ENCODE measurements at places on chromosomes 5 and 9. TPM values are rescaled to one million over a fixed set of nuclear protein-coding genes. Genes with fewer than 3 reads are reported as not detected.

DNA sequence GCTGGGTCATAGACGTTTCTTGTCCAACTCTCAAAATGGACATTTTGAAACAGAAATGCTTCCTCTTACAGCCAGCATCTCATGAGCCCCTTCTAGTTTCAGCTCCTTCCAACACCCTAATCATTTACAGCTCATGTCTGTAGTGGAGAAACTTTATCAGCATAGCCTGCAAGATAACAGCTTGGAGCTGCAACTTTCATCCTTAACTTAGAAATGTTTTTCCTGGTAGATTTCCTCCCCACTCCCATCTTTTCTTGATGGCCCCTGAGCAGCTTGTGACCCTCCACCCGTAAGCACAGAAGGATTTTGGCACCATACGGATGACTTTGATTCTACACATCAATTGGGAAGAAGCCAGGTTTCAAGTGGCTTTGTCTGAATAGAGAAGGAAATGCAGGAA, 53.5 kb upstream of the TGFBR1 start:
- DNase-seq: no peak
- H3K36me3 ChIP-seq: no peaks in the 10 kb centered on the region
- no peaks in the 10 kb centered on the region for H3K27me3 ChIP-seq
- no peak overlapping the region for H3K27ac ChIP-seq

DNA sequence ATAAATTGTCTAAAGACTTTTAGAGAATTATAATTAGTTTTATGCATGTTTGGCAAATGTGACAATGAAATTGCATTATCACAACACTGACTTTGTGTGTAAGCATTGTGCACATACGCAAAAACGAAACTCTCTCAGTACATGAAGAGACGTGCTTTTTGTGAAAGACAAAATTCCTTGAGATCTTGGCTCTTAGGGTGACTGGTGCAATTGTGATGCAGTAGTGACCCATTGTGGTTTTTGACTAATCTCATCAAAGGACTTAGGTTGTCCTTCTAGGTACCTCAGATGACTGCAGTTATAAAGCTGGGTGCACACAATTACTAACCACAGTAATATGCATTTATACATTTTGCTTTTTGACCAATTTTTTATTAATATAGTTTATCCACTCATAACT, 25.3 kb upstream of the TYRP1 start:
- no peaks in the 10 kb centered on the region for H3K4me1 ChIP-seq
- H3K36me3 ChIP-seq: no peaks in the 10 kb centered on the region
- DNase-seq: no peak
- no peak overlapping the region for H3K27ac ChIP-seq
- H3K4me3 ChIP-seq: no peak overlapping the region

The OR1J2 gene
- total RNA-seq: not detected

GRCh38 chr5:89351975-89352374, 469.0 kb upstream of the MEF2C start:
- no peak for DNase-seq
- no peaks in the 10 kb centered on the region for H3K36me3 ChIP-seq
- H3K27me3 ChIP-seq: no peaks in the 10 kb centered on the region
- H3K27ac ChIP-seq: no peak overlapping the region

The CORO2A gene
- 26.5 TPM for total RNA-seq

- no peak for DNase-seq
- H3K27ac ChIP-seq: peak overlapping the region; percentile 31
- peaks cover 31% of the 10 kb centered on the region for H3K4me1 ChIP-seq
- H3K4me3 ChIP-seq: no peak overlapping the region
- H3K27me3 ChIP-seq: no peaks in the 10 kb centered on the region
Measured at GRCh38 chr9:13816837-13817236, 497.1 kb downstream of the NFIB start.

The C5orf58 gene
- not detected for total RNA-seq

GRCh38 chr5:143108498-143109128, 294.9 kb downstream of the NR3C1 start:
- H3K27me3 ChIP-seq: no peaks in the 10 kb centered on the region
- no peak overlapping the region for H3K27ac ChIP-seq
- no peak overlapping the region for H3K4me3 ChIP-seq
- H3K36me3 ChIP-seq: no peaks in the 10 kb centered on the region
- no peak for DNase-seq
- peaks cover 4% of the 10 kb centered on the region for H3K4me1 ChIP-seq

- H3K36me3 ChIP-seq: no peaks in the 10 kb centered on the region
- DNase-seq: no peak
- H3K4me3 ChIP-seq: no peak overlapping the region
- no peaks in the 10 kb centered on the region for H3K27me3 ChIP-seq
- H3K27ac ChIP-seq: no peak overlapping the region
Measured at GRCh38 chr5:114447084-114447773, 85.4 kb downstream of the KCNN2 start.

GRCh38 chr5:1634337-1634661, 110.5 kb upstream of the LPCAT1 start:
- no peak for DNase-seq
- H3K4me1 ChIP-seq: peaks cover 23% of the 10 kb centered on the region
- H3K27me3 ChIP-seq: no peaks in the 10 kb centered on the region

DNA sequence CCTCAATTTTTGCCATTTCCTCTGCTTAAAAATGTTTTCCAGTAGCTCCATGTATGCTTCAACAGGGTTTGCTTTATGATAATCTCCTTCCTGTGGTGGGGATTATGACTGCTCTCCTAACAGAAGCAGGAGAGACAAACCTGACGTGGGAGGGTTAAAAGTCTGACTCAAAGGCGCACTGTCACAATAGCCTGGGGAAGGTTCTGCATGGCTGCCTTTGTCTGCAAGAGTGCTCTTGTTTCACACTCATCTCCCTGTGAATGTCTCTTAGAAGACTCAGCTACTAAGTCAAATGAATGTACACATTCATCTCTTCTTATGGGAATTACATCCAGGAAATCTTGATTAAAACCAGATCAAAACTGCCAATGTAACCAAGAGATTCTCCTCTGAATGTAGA, 90.9 kb upstream of the MTAP start:
- peaks cover 7% of the 10 kb centered on the region for H3K4me1 ChIP-seq
- no peaks in the 10 kb centered on the region for H3K36me3 ChIP-seq
- H3K4me3 ChIP-seq: no peak overlapping the region
- H3K27me3 ChIP-seq: no peaks in the 10 kb centered on the region
- H3K27ac ChIP-seq: no peak overlapping the region
- no peak for DNase-seq

The TAL2 gene
- total RNA-seq: not detected

DNA sequence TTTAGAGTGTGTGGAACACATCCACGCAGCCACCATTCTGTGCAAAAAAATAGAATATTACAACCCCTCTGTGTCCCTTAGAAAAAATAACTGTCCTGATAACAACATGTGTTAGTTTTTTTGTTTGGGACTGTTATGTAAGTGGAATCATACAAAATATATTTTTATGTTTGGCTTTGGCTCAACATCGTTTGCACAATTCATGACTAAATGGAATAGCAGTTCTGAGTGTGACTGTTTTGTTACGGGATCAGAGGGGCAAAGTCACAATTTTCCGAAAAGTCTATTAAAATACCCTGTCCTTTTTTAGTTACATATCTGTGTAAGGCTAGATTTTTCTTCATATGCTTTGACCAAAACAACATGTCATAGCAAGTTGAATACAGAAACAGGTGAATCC, 12.8 kb downstream of the MTREX start:
- H3K4me1 ChIP-seq: no peaks in the 10 kb centered on the region
- DNase-seq: no peak
- no peak overlapping the region for H3K4me3 ChIP-seq
- no peaks in the 10 kb centered on the region for H3K27me3 ChIP-seq
- H3K27ac ChIP-seq: no peak overlapping the region
- no peaks in the 10 kb centered on the region for H3K36me3 ChIP-seq

GRCh38 chr5:91189480-91190313, 193.4 kb downstream of the ARRDC3 start:
- no peaks in the 10 kb centered on the region for H3K27me3 ChIP-seq
- H3K4me1 ChIP-seq: no peaks in the 10 kb centered on the region
- no peaks in the 10 kb centered on the region for H3K36me3 ChIP-seq
- peak overlapping the region; percentile 12 for H3K4me3 ChIP-seq

- no peaks in the 10 kb centered on the region for H3K36me3 ChIP-seq
- H3K27me3 ChIP-seq: no peaks in the 10 kb centered on the region
- no peaks in the 10 kb centered on the region for H3K4me1 ChIP-seq
- DNase-seq: no peak
- H3K4me3 ChIP-seq: no peak overlapping the region
Measured at GRCh38 chr9:8315211-8315610, 515.6 kb upstream of the DMAC1 start.

DNA sequence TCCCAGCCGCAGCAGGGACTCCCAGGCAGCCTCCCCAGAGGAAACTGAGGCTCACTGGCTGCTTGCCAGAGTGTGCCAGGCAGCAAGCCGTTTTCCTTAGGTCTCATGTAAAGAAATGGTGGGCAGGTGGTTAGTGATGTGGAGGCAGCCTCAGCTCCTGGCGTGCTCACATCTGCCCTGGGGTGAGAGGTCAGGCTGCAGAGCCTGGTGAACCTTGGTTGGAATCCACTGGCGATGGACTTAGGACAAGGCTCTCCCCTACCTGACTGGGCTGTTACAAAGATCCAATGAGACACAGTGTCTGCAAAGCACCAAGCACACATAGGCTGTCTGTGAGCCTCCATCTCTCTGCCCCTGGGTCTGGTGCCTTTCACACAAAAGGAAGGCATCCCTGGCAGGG, 30.9 kb downstream of the LHX6 start:
- H3K27ac ChIP-seq: no peak overlapping the region
- H3K27me3 ChIP-seq: no peaks in the 10 kb centered on the region
- no peak for DNase-seq
- no peak overlapping the region for H3K4me3 ChIP-seq

The MARCOL gene
- total RNA-seq: not detected

The POLK gene
- total RNA-seq: 8.6 TPM

GRCh38 chr5:112257976-112258375, 161.1 kb downstream of the EPB41L4A start:
- DNase-seq: no peak
- H3K4me1 ChIP-seq: peaks cover 16% of the 10 kb centered on the region
- H3K36me3 ChIP-seq: no peaks in the 10 kb centered on the region
- no peak overlapping the region for H3K27ac ChIP-seq

The QRFP gene
- not detected for total RNA-seq

DNA sequence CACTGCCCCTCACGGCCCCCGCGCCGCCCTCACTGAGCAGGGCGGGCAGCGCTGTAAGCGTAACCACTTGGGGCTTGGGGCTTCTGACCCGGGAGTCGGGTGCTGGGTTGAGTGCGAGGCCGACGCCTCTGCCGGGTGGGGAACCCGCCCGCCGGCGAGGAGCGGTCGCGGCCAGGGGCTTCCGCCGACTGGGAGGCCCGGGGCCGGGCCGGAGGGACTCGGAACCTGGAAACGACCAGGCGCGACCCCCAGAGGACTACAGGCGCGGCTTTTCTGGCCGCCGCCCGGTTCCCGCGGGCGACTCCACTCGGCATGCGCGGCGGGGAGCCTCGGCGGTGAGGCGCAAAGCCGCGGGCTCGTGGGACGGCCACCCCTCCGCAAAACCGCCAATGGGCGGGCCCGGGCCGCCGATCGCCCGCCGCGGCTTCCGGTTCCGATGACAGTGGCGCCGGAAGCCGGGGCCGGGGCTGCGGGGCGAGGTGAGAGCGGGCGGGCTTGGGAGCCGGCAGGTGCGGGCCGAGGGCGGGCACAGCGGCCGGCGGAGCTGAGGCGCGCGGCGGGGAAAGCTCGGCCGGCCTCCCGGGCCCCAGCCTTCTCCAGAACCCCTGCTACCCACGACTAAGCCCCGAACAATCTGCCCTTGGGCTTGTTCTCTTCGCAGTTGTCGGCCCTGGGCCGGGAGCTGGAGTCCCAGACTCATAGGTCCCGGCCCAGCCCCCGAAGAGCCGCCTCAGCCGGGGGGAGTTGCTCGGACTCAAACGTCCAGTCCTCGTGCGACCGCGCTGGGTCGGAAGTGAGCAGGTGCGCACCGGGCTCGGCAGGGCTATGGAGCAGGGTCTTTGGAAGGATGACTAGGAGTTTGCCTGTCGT, at the start of gene RMND5B:
Gene RMND5B, plus strand, starts transcription at position 439 of the 870 bp plus-strand sequence. CDS start 7,106 bp downstream, outside the sequence.
- DNase-seq: no peak
- peaks cover 4% of the 10 kb centered on the region for H3K4me1 ChIP-seq
- H3K27ac ChIP-seq: peak within 1 kb of the TSS; percentile 97
- H3K27me3 ChIP-seq: no peaks in the 10 kb centered on the region
- peak within 1 kb of the TSS; percentile 69 for H3K4me3 ChIP-seq
- H3K36me3 ChIP-seq: no peaks in the 10 kb centered on the region

The PTTG1 gene
- total RNA-seq: 90.3 TPM

The TSSK1B gene
- total RNA-seq: 0.88 TPM

The PDZD2 gene
- 25.6 TPM for total RNA-seq

The HAVCR2 gene
- total RNA-seq: 4.5 TPM

The PCDHGB3 gene
- 2.5 TPM for total RNA-seq

The CARD6 gene
- 19.8 TPM for total RNA-seq

GRCh38 chr5:158943057-158943456, 156.7 kb downstream of the EBF1 start:
- H3K4me3 ChIP-seq: no peak overlapping the region
- no peaks in the 10 kb centered on the region for H3K27me3 ChIP-seq
- no peaks in the 10 kb centered on the region for H3K36me3 ChIP-seq
- no peaks in the 10 kb centered on the region for H3K4me1 ChIP-seq
- DNase-seq: no peak
- no peak overlapping the region for H3K27ac ChIP-seq

- no peak overlapping the region for H3K27ac ChIP-seq
- no peaks in the 10 kb centered on the region for H3K36me3 ChIP-seq
- no peaks in the 10 kb centered on the region for H3K4me1 ChIP-seq
- DNase-seq: no peak
- H3K27me3 ChIP-seq: no peaks in the 10 kb centered on the region
Measured at GRCh38 chr5:162240734-162241133, 173.2 kb downstream of the GABRG2 start.

The TEX48 gene
- total RNA-seq: not detected

DNA sequence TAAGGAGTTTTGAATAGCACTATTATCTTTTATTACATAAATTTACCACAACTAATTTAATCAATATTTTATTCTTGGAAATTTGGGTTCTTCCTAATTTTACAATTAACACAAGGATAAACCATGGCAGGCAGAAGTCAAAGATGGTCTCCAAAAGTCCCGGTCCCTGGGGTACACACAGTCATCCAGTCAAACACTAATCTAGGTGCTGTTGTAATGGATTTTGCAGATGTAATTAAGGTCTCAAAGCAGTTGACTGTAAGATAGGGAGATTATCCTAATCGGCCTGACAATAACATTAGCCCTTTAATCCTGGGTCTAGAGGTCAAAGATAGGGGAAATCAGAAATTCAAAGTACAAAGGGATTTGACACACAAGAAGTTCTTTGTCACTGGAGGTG, 57.5 kb upstream of the HTR1A start:
- no peak overlapping the region for H3K27ac ChIP-seq
- no peaks in the 10 kb centered on the region for H3K27me3 ChIP-seq
- H3K4me3 ChIP-seq: no peak overlapping the region
- H3K4me1 ChIP-seq: no peaks in the 10 kb centered on the region

Measured in esophagus squamous epithelium (tissue), 5 donors.